Left renal cortex interstitium (tissue), 4 donors: ENCODE measurements at places on chromosomes 12 and 14. TPM values are rescaled to one million over a fixed set of nuclear protein-coding genes. Genes with fewer than 3 reads are reported as not detected.

ZNF641 gene
- polyA plus RNA-seq: 20.7 TPM

ST8SIA1 gene
- polyA plus RNA-seq: 5.7 TPM

RERGL gene
- 8.3 TPM for polyA plus RNA-seq

MFAP5 gene
- 1.2 TPM for polyA plus RNA-seq

SYNDIG1L gene
- 0.27 TPM for polyA plus RNA-seq

KCNK10 gene
- 0.22 TPM for polyA plus RNA-seq

CLSTN3 gene
- polyA plus RNA-seq: 91.7 TPM

CALCOCO1 gene
- 120 TPM for polyA plus RNA-seq

G2E3 gene
- 25.9 TPM for polyA plus RNA-seq

ADCY4 gene
- 19.9 TPM for polyA plus RNA-seq

HCAR3 gene
- 0.56 TPM for polyA plus RNA-seq

LRRC43 gene
- 4.5 TPM for polyA plus RNA-seq
